ENCODE measurements at places on chromosomes 2 and 18. TPM values are rescaled to one million over a fixed set of nuclear protein-coding genes. Genes with fewer than 3 reads are reported as not detected.

DNA sequence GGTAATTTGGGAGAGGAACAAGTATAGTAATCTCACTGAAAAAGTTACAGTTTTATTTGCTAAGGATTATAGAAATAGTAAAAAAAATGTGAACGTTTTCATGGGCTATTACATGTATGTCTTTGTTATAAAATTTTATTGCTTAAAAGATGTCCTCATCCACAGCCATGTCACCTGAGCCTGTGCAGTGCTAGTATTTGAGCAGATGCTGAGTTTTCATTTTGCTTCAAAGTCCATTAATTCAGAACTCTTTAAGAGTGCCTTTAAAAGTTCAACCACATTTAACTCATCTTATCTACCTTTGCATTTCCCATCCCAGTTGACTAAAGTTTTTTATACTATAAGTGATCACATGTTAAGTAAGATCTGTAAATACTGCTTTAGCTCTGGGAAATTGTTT lies 52.6 kb downstream of the DPP10 start:
- DNase-seq, result no peak
- no peaks in the 10 kb centered on the region for H3K36me3 ChIP-seq
- no peak overlapping the region for H3K4me3 ChIP-seq
- no peaks in the 10 kb centered on the region for H3K27me3 ChIP-seq
- no peak overlapping the region for H3K27ac ChIP-seq

GRCh38 chr2:120236316-120236715 lies 13.1 kb upstream of the TMEM185B start:
- no peaks in the 10 kb centered on the region for H3K36me3 ChIP-seq
- DNase-seq, result no peak
- no peak overlapping the region for H3K27ac ChIP-seq
- H3K27me3 ChIP-seq, result no peaks in the 10 kb centered on the region

- H3K4me3 ChIP-seq, result no peak overlapping the region
- peak overlapping the region; percentile 56 for H3K27ac ChIP-seq
- peaks cover 53% of the 10 kb centered on the region for H3K4me1 ChIP-seq
- H3K27me3 ChIP-seq, result no peaks in the 10 kb centered on the region
- H3K36me3 ChIP-seq, result no peaks in the 10 kb centered on the region
- no peak for DNase-seq
Observed at GRCh38 chr2:108620656-108621055, 86.4 kb downstream of the LIMS1 start.

MAP3K19 gene
- not detected for total RNA-seq

CGREF1 gene
- 6.9 TPM for total RNA-seq

DNA sequence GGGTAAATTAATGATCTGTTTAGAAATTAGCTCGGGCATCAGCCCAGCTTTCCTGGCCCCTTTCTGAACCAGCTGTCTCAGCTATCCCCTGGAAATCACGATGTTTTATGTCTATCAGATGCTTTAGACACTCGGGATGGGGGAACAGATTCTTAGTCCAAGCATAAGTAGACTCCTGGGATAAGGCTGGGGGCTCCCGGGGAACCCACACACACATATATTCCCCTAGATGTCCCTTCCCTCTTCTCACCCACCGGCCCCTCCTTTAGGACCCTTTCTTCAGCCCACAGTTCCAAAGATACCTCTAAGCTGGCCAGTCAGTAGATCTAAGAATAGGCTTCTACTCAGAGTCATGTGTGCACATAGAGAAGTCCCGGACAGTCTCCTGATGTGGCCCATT lies 151.5 kb upstream of the COPS8 start:
- no peak overlapping the region for H3K27ac ChIP-seq
- H3K4me3 ChIP-seq, result no peak overlapping the region
- no peaks in the 10 kb centered on the region for H3K36me3 ChIP-seq
- H3K4me1 ChIP-seq, result no peaks in the 10 kb centered on the region
- no peaks in the 10 kb centered on the region for H3K27me3 ChIP-seq
- no peak for DNase-seq

DNA sequence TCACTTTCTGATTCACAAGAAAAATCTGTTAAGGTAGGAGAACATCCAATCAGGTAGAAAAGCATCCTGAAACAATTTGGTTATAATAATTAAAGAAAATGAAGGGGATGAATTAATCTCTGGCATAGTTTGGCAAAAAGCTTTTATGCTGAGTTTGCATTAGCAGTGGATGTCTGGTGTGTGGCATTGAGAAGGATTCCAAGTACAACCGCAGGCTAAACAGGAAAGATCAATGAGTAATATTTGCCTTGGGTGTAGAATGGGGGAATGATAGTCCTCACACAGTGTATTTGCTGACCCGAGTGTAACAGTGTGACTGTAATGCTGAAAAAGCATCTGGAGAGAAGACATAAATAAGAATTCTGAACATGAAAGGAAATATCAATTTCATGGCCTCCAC lies 68.3 kb upstream of the SESTD1 start:
- no peak overlapping the region for H3K27ac ChIP-seq
- H3K36me3 ChIP-seq, result no peaks in the 10 kb centered on the region
- no peaks in the 10 kb centered on the region for H3K4me1 ChIP-seq
- DNase-seq, result no peak
- H3K4me3 ChIP-seq, result no peak overlapping the region

DNA sequence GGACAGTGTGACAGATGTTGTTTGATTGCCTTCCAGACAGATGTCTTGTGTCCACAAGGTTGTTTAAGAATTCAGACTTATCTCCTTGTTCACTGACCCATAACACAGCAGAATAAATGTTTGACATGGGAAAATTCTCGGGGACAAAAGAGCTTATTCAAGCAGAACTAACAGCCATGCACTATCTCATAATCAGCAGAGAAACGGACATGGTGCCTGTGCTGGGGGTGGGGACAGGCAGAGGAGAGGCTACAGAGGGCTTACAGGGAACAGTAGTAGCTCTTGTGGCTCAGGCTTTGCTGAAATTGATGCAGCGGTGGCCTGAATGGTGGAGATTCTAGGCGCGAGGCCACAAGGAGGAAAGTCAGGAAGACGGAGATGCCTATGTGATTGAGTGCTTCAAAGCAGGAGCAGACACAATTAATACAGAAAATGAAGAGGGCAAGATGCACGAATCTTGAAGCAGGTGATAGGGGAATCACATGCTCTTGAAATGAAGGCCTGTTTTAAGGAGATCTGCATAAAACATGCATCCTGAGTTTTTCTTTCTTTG lies 62.0 kb upstream of the CAB39 start:
- no peak overlapping the region for H3K27ac ChIP-seq
- no peak overlapping the region for H3K4me3 ChIP-seq
- no peaks in the 10 kb centered on the region for H3K36me3 ChIP-seq

DAPL1 gene
- not detected for total RNA-seq

GRCh38 chr2:85750587-85751575 lies 2.9 kb upstream of the ATOH8 start:
- H3K4me1 ChIP-seq, result peaks cover 64% of the 10 kb centered on the region
- no peak overlapping the region for H3K4me3 ChIP-seq
- H3K36me3 ChIP-seq, result no peaks in the 10 kb centered on the region
- DNase-seq, result no peak

ZNF385B gene
- total RNA-seq, result 24.9 TPM

- peaks cover 15% of the 10 kb centered on the region for H3K4me1 ChIP-seq
- H3K27ac ChIP-seq, result peak overlapping the region; percentile 18
Observed at GRCh38 chr2:174635015-174635593, 37.5 kb upstream of the WIPF1 start.

DNA sequence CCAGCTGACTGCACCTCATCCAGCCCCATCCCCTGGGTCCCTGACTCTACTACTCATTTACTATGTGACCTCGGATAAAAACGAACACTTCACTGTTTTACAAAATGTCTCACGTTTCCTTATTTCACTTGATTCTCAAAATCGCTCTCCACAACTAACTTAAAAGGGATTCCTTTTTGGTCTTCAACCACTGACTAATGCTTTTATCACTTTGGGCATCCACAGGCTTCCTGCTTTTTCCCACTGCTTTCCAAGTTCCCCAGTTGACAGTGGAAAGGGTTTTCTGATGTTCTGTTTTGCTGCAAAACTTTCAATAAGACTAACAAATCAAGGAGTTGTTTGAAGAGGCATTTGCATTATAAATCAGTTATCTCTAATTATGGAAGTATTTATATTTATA lies 24.1 kb downstream of the EIF2AK3 start:
- H3K27me3 ChIP-seq, result no peaks in the 10 kb centered on the region
- no peak for DNase-seq
- H3K27ac ChIP-seq, result no peak overlapping the region
- no peaks in the 10 kb centered on the region for H3K36me3 ChIP-seq

GRCh38 chr18:72840109-72840508 lies 27.7 kb downstream of the NETO1 start:
- no peak overlapping the region for H3K27ac ChIP-seq
- DNase-seq, result no peak
- H3K4me3 ChIP-seq, result no peak overlapping the region
- no peaks in the 10 kb centered on the region for H3K36me3 ChIP-seq

- no peaks in the 10 kb centered on the region for H3K36me3 ChIP-seq
- H3K4me3 ChIP-seq, result no peak overlapping the region
- peaks cover 16% of the 10 kb centered on the region for H3K4me1 ChIP-seq
- DNase-seq, result no peak
Observed at GRCh38 chr2:9217838-9218770, 11.5 kb downstream of the ASAP2 start.

ALLC gene
- total RNA-seq, result not detected

DNA sequence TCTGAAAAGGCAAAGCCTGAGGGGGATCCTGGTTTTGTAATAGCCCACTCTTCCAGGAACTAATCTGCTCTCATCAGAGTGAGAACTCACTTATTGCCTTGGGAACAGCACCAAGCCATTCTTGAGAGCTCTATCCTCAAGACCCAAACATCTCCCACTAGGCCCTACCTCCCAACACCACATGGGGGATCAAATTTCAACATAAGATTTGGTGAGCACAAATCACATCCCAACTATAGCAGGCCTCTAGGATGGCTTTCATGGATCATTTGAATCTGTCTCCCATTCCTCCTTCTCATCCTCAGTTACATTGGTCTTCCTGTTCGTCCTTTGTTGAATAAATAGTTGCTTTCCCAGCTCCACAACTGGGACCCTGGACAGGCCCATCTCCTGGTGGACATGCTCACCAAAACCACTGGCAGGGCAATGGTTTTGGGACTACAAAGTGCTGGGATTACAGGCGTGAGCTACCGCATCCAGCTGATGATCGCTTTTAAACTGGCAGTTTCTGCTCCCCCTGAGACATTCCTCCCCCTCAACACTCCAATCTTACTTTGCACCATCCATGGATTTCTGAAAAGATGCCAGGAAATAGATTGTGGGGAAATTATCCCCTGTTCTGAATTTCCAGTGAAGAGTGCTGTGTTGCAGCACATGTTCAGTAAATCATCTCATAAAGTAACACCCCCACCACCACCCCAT lies 42.6 kb downstream of the MCFD2 start:
- no peaks in the 10 kb centered on the region for H3K27me3 ChIP-seq
- peak overlapping the region; percentile 53 for H3K27ac ChIP-seq
- peaks cover 32% of the 10 kb centered on the region for H3K4me1 ChIP-seq
- no peak for DNase-seq

- no peaks in the 10 kb centered on the region for H3K4me1 ChIP-seq
- H3K4me3 ChIP-seq, result no peak overlapping the region
- no peaks in the 10 kb centered on the region for H3K36me3 ChIP-seq
- H3K27ac ChIP-seq, result no peak overlapping the region
Observed at GRCh38 chr2:112600634-112601033, 16.2 kb downstream of the CHCHD5 start.

DNA sequence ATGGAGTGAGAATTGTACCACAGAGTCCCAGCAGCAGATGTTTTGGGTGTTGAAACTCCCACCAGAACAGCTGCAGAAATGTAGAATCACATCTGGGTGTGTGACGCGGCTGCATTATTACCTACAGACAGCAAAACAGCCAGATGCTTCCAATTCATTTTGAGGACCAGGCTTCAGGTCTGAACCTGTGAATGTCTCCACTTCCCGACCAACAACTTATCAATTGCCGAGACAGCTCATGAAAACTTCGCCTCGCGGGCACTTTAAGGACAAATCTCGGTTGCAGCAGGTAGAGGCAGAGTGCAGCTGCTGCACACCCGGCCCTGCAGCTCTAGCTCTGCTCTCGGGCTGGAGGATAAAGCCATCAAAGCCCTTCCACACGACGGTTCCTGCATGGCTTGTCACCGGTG lies 202.0 kb downstream of the HRH4 start:
- no peak overlapping the region for H3K27ac ChIP-seq
- H3K27me3 ChIP-seq, result no peaks in the 10 kb centered on the region

DNA sequence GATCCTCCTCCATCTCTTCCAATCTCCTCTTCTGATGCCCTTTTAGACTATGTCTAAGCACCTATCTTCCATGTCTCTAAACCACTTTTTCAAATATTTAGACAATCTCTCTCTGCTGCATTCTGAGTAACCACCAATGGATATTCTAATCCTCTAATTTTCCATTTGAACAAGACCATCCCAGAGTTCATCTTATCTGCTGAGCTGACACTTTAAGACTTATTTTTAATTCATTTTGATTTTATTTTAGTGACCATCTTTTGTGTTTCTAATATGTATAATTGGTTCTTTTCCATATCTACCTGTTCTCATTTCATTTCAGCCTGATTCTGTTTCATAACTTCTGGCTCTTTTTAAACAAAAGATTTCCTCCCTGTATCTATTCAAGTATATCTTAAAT lies 369.9 kb downstream of the CLIP4 start:
- H3K4me1 ChIP-seq, result peaks cover 10% of the 10 kb centered on the region
- no peak overlapping the region for H3K27ac ChIP-seq
- H3K4me3 ChIP-seq, result no peak overlapping the region
- no peaks in the 10 kb centered on the region for H3K27me3 ChIP-seq
- no peaks in the 10 kb centered on the region for H3K36me3 ChIP-seq

GRCh38 chr18:33532978-33533377 lies 45.0 kb upstream of the ASXL3 start:
- no peaks in the 10 kb centered on the region for H3K27me3 ChIP-seq
- H3K4me1 ChIP-seq, result no peaks in the 10 kb centered on the region
- no peak for DNase-seq
- H3K27ac ChIP-seq, result no peak overlapping the region
- no peak overlapping the region for H3K4me3 ChIP-seq

SCN9A gene
- total RNA-seq, result 0.59 TPM

CCDC150 gene
- not detected for total RNA-seq

- no peaks in the 10 kb centered on the region for H3K36me3 ChIP-seq
- no peak overlapping the region for H3K27ac ChIP-seq
- no peaks in the 10 kb centered on the region for H3K4me1 ChIP-seq
- H3K27me3 ChIP-seq, result no peaks in the 10 kb centered on the region
- H3K4me3 ChIP-seq, result no peak overlapping the region
Observed at GRCh38 chr2:219803294-219803693, 175.9 kb downstream of the SLC4A3 start.

GRCh38 chr2:39508198-39508597 lies 71.1 kb upstream of the MAP4K3 start:
- H3K4me3 ChIP-seq, result no peak overlapping the region
- H3K36me3 ChIP-seq, result no peaks in the 10 kb centered on the region
- no peak overlapping the region for H3K27ac ChIP-seq
- no peaks in the 10 kb centered on the region for H3K27me3 ChIP-seq

MYO5B gene
- total RNA-seq, result 0.05 TPM

GRCh38 chr2:175418224-175418835 lies 236.8 kb upstream of the ATP5MC3 start:
- H3K36me3 ChIP-seq, result no peaks in the 10 kb centered on the region
- H3K4me1 ChIP-seq, result no peaks in the 10 kb centered on the region
- no peaks in the 10 kb centered on the region for H3K27me3 ChIP-seq
- no peak for DNase-seq
- no peak overlapping the region for H3K4me3 ChIP-seq
